ENCODE measurements at places on chromosomes 2 and 18.

DNA sequence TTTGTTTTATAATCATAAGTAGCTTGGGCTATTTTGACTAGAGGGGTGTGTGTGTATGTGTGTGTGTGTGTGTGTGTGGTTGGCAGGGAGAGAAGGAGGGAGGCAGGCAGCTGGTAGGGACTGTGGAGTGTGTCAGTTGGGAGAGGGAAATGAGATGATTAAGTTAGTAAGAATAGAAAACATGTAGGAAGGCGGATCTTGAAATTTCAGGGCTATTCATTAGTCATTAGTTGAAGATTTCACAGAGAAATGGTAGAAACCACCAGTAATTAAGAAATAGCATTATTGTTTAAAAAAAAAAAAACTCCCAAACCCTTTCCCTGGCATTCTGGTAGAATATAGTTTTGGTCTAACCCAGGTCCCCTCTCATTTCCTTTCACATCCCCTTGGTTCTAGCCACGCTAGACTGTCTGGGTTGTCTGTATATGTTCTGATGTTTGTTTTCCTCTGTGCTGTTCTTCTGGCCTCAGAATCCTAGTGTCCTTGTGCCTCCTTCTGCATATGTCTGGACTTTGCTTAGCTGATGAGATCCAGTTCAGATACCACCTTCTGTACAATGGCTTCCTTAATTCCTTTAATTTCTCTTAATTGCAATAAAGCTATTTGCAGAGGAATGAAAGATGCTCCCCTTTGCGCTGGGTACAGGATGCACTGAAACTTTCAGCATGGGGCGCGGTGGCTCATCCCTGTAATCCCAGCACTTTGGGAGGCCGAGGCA, 161.6 kb downstream of the NEDD4L start:
- DNase-seq: no peak

DNA sequence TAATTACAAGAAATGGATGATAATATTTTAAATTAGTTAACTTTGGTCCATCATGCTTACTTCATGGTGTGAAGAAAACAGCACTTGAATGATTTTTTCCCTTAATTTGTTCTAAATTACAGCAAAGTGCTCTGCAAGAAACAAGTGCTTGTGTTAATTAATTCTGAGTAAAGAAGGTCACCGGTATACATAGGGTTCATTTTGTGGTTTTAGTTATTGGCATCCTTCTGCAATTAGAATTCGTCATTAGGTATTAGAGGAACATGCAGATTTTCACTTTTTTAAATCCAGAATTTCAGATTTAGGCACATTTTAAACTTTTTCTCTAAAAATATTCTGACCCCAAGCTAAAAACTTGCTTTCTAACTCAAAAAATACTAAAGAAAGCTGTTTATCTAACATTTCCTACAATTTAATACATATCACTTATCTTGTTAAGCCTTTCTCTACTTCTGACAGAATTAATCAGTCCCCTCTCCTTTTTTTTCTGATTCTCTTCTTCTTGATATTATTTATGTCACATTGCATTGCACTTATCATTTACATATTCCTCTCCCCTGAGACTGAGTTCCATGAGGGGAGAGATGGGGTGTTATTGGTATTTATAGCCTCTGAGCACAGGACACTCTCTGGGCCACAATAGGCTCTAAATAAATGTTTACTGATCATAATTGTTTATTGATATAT, 129.2 kb downstream of the PLA2R1 start:
- no peak for DNase-seq

DNA sequence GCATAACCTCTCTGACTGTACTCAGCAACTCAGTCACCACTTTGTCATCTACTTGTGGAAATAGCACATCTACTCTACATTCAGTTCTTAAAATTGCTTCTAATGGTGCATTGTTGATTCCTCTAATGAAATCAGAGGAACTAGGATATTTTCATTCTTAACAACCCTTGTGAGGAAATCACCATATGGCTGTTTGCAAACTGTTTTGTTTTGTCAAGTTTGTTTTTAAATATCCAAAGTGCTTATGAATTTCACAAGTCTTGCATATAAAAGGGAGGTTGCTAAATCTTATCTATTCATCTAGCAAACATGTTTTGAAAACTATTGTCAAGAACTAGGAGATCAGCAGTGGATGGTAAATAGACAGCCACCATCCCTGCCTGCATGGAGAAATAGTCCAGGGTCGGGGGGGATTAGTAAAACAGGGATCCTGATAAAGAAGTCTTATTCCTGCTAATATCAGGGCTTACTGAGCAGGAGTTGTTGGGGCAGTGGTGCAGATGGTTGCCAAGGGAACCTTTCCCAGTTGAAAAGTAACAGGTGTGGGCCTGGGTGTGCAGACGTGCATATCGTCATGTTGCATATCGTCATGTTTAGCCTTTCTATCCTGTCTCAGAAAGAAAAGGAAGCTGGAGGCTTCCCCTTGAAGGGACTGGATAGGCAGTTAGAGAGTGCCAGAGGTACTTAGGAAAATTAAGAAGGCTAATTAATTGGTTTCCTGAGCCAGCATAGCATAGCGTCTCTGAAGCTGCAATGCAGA, 7.5 kb upstream of the MYO3B start:
- no peak for DNase-seq

GRCh38 chr2:239502430-239503186, 101.8 kb upstream of the HDAC4 start:
- no peak for DNase-seq

GRCh38 chr2:112153179-112153490, 14.9 kb downstream of the FBLN7 start:
- DNase-seq: no peak

DNA sequence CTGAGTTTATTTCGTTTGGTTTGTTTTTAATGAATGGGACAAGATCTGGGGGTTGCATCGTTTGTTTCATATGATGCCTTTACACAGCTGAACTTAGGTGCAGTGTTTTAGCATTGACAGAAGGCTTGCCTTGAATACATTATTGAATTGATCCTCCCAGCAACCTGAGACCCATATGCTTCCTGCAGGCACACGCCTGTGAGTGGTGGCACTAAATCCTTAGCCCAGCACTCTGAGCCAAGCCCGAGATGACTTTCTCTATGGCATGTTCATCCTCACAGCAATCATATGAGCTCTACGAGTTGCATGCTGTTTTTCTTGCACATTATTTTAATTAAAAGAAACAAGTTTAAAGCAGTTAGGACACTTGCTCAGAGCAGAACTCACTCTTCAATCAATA, 47.8 kb upstream of the AGAP1 start:
- DNase-seq: no peak

All from stimulated activated CD4-positive, alpha-beta T cell treated with anti-CD3 and anti-CD28 coated beads, Interleukin-12 subunit alpha, Interleukin-12 subunit beta, amount 100 ng/mL, for 24 hours (primary cell).